Caki2 (cell line): ENCODE measurements at places on chromosomes 7 and 10. TPM values are rescaled to one million over a fixed set of nuclear protein-coding genes. Genes with fewer than 3 reads are reported as not detected.

The LRRC18 gene
- not detected in 2 replicates for total RNA-seq

The CALCR gene
- 0.14 and 0.57 TPM in 2 replicates for total RNA-seq

The TSPAN12 gene
- total RNA-seq = 45.3 and 46.5 TPM in 2 replicates

The SP8 gene
- total RNA-seq = 1.1 and 1.4 TPM in 2 replicates

The VSTM4 gene
- 1.7 and 2.1 TPM in 2 replicates for total RNA-seq

The ERV3-1 gene
- total RNA-seq = not detected in 2 replicates

The MAGI2 gene
- 0.84 and 1.5 TPM in 2 replicates for total RNA-seq

The GBX1 gene
- total RNA-seq = not detected in 2 replicates

The PRF1 gene
- total RNA-seq = not detected in 2 replicates

The SP4 gene
- 2.5 and 3.0 TPM in 2 replicates for total RNA-seq

The NKX6-2 gene
- not detected in 2 replicates for total RNA-seq

The GJD4 gene
- total RNA-seq = not detected in 2 replicates

The A1CF gene
- total RNA-seq = not detected in 2 replicates

The RNF32 gene
- 2.6 and 13.5 TPM in 2 replicates for total RNA-seq

The UBE3C gene
- total RNA-seq = 40.6 and 46.1 TPM in 2 replicates

The CPSF4 gene
- 31.4 and 31.7 TPM in 2 replicates for total RNA-seq

The WEE2 gene
- total RNA-seq = not detected in 2 replicates

The NODAL gene
- total RNA-seq = not detected in 2 replicates

The CADPS2 gene
- 6.5 and 8.6 TPM in 2 replicates for total RNA-seq

The C7orf57 gene
- total RNA-seq = 0.26 and 1.6 TPM in 2 replicates

The PDE1C gene
- 0.17 and 10.2 TPM in 2 replicates for total RNA-seq

The CTAGE4 gene
- 0.84 and 1.3 TPM in 2 replicates for total RNA-seq

The SPDYE1 gene
- total RNA-seq = not detected in 2 replicates

The COL13A1 gene
- not detected in 2 replicates for total RNA-seq

The H2BK1 gene
- total RNA-seq = not detected in 2 replicates

The ACSM6 gene
- total RNA-seq = 0.10 TPM in 1 of 2 replicates, not detected in the other

The SPDYE5 gene
- total RNA-seq = not detected in 2 replicates

The IFIT1B gene
- not detected in 2 replicates for total RNA-seq

The C10orf143 gene
- 4.8 TPM in 1 of 2 replicates, not detected in the other for total RNA-seq

The FAM24A gene
- not detected in 2 replicates for total RNA-seq

The FGL2 gene
- not detected in 2 replicates for total RNA-seq

The TBATA gene
- not detected in 2 replicates for total RNA-seq

The UTF1 gene
- total RNA-seq = not detected in 2 replicates

The PRKAG2 gene
- 24.2 and 41.2 TPM in 2 replicates for total RNA-seq

The CPVL gene
- total RNA-seq = not detected in 2 replicates

The PLOD3 gene
- total RNA-seq = 33.6 and 68.2 TPM in 2 replicates

The CNPY1 gene
- total RNA-seq = not detected in 2 replicates

The MMP21 gene
- not detected in 2 replicates for total RNA-seq

The C10orf120 gene
- total RNA-seq = not detected in 2 replicates

The CCDC7 gene
- 10.1 and 21.7 TPM in 2 replicates for total RNA-seq

The BNIP3 gene
- 564 and 575 TPM in 2 replicates for total RNA-seq

The CH25H gene
- not detected in 2 replicates for total RNA-seq

The ANKIB1 gene
- 21.3 and 24.4 TPM in 2 replicates for total RNA-seq

The FAM25G gene
- total RNA-seq = not detected in 2 replicates

The HOXA7 gene
- 5.1 TPM in 1 of 2 replicates, not detected in the other for total RNA-seq

The ACTR3C gene
- 3.7 and 23.0 TPM in 2 replicates for total RNA-seq

The NHLRC2 gene
- total RNA-seq = 9.8 and 21.8 TPM in 2 replicates

The ZNF107 gene
- 0.52 and 1.1 TPM in 2 replicates for total RNA-seq

The POU6F2 gene
- total RNA-seq = not detected in 2 replicates

The ZNF722 gene
- total RNA-seq = not detected in 2 replicates
